ENCODE measurements at places on chromosomes 1 and 21.
A peak's percentile ranks its signal among the peaks of the same experiment; 100 is the strongest.

DNA sequence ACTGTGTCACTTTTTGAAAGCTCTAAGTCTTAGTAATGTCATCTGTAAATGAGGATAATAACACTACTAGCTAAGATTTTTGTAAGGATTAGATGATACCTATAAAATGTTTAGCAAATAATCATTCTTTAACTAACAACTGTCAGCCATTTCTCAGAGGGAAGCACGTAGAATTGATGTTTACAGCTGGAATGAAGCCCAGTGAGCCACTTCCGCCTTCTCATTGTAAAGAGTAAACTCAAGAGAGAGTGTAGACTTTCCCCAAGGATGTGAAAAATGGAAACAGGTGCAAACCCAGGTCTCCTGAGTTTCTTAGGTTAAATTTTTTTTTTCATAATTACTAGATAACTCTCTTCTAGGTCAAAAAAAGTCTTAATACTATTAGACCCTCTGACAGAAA is 4.9 kb downstream of the GREM2 start:
- no peak for DNase-seq

GRCh38 chr1:178506177-178506576 is 6.7 kb upstream of the TEX35 start:
- no peak for DNase-seq

GRCh38 chr1:216221260-216221700 is 202.0 kb downstream of the USH2A start:
- DNase-seq: no peak

- no peak for DNase-seq
Measured at GRCh38 chr1:81158592-81158991, 642.1 kb upstream of the ADGRL2 start.

DNA sequence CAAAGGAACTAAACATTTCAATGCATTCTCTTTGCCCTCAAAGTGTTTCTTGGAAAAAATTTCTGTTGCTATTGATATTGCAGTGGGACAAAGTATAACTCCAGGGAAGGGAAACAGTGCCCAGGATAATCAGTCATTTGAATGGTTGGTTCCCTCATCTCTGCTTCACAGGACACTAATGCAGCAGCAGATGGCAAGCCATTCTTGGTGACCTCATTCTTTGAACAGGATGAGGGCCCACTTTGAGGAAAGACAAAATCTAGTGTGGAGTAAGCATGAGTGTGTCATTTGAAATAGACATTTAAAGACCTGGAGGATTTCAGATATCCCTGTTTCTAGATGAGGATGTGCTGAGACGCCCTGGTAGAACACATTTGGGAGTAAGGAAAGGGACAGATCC is 32.3 kb downstream of the CHRM3 start:
- no peak for DNase-seq

DNA sequence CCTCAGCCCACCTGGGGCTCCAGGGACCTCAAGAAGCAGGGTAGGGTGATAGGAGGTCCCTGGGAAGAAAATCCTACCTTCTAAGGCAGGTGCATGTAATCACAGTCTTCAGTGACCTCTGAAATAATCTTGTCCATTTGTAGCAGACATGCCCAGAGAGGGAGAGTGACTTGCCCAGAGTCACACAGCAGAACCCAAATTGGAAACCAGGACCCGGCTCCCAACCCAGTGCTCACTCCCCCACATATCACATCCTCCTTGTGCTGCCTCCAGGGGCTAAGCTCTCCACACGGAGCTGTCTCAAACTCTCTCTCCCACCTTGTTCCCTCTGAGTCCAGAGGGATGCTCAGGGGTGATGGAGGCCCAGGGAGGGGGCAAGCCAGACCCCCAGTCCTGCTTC is 72.5 kb downstream of the RAP1GAP start:
- DNase-seq: no peak

- no peak for DNase-seq
Measured at GRCh38 chr1:33371334-33371733, 50.4 kb upstream of the A3GALT2 start.

DNA sequence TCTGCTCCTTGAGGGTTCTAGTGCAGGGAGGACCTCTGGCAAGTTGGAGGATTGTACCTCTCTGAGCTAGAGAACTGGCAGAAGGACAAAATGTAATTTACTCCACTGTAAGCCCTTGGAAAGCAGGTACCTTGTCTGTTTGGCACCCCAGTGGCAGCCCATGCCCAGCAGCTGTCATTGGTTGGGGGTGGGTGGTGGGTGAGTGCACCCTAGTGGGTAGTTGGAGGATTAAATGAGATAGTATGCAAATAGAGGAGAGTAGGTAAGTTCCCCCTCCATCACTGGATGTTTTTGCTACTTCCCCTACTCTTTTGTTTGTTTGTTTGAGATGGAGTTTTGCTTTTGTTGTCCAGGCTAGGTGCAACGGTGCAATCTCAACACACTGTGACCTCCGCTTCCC is 69.8 kb downstream of the RYR2 start:
- DNase-seq: no peak

DNA sequence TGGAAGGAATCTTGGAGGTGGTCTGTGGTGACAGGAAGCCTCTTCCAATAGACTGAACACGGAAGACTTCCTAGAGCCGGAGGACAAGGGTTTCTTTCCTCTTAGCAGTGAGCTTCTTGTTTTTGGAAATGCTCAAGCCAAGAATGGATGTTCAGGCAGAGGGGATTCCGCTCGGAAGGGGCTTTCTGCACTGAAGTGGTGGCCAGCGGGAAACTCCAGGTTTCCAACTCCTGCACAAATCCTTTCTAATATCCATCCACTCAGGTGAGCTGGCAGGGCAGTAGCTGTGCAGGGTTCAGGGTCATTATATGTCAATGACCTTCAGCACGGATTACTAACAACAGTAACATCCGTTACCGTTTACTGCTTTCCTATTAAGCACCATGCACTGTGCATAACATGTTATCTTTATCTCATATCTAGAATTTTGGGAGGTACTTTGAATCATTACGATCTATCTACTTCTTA is 573 bp upstream of the CPT2 start:
- no peak for DNase-seq

- DNase-seq: no peak
Measured at GRCh38 chr1:53257454-53258081, 19.2 kb upstream of the MAGOH start.

DNA sequence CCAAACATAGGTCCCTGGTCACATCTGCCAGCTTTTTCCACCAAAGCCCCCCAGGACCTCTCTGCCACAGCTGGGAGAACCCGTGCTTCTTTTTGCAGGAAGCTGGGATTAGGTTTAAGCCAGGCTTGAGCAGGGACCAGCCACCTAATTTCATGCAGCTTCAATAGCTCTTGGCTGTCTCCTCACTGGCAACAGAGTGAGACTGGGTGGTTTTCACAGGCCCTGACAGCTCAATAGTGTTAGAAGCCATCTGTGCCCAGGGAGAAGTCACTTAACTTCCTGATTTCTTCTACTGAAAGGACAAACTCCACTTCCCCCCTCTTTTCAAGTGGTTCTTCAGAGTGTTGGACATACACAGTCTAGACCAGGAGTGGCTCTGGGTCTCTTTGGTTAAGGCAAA is 20.4 kb upstream of the SRSF4 start:
- DNase-seq: no peak

GRCh38 chr1:245283001-245283400 is 128.2 kb downstream of the KIF26B start:
- no peak for DNase-seq

- no peak for DNase-seq
Measured at GRCh38 chr1:89705901-89706699, 73.2 kb downstream of the LRRC8C start.

DNA sequence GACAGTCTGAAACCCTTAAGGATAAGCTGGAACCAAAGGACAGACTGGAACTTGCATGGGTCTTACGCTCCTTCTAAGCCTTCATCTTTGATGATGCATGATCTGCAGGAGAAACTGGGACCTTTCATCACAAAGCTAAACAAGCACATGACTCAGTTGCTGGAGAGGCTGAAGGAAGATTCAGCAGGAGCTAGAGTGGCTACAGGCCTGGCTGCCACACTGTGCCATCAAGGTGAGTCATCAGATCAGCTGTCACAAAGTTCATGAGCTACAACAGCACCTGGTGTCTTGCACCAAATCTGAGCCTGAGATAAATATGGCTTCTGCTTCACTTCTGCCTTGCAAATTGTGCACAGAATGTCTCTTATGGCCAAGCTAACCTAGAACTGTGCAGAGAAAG is 95.5 kb upstream of the MARK1 start:
- no peak for DNase-seq

- no peak for DNase-seq
Measured at GRCh38 chr1:44696789-44697345, 22.4 kb downstream of the ARMH1 start.

- no peak for DNase-seq
Measured at GRCh38 chr21:34825948-34826548, 157.3 kb downstream of the CLIC6 start.

DNA sequence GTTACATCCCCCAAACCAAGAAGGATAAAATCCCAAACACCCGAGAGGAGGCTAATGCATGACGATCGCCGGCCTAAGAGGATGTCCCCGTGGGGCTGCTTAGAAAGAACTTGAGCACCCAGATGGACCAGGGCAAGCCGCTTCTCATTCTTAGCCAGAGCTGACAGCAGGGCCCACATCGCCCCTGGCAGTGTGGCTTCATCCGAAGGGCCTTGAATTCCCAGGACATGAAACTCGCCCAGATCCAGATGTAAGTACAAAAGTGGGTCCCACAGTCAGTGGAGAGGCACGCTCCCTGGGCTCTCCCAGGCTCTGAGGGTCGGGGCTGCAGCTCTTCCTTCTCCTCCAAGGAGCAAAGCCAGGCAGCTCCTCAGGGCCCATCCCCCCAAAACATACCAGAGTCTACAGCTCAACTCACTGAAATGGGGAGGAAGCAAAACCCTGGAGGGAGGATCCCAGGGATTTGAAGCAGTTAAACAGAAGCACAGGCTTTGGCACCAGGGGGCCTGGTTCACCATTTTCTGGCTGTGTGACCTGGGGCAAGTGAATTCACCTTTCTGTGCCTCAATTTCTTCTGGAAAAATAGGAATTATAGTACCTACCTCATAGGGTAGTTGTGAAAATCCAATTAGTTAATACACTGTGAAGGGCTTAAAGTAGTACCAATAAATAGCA is 85.6 kb downstream of the MAN1C1 start:
- no peak for DNase-seq

- no peak for DNase-seq
Measured at GRCh38 chr1:151511636-151512215, 539 bp downstream of the CGN start.

DNA sequence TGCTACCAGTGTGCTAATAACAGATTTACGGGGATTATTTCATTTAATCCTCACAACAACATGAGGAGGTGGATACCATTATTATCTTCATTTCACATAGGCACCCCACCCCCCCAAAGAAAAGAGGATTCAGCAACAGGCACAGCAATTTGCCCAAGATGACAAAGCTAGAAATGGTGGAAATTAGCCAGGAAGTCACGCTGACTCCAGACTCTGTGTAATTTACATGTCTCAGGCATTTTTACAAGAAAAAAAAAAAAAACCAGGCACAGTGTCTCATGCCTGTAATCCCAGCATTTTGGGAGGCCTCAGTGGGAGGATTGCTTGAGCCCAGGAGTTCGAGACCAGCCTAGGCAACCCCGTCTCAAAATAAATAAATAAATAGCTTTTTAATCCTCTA is 37.5 kb upstream of the PRDM2 start:
- DNase-seq: no peak

DNA sequence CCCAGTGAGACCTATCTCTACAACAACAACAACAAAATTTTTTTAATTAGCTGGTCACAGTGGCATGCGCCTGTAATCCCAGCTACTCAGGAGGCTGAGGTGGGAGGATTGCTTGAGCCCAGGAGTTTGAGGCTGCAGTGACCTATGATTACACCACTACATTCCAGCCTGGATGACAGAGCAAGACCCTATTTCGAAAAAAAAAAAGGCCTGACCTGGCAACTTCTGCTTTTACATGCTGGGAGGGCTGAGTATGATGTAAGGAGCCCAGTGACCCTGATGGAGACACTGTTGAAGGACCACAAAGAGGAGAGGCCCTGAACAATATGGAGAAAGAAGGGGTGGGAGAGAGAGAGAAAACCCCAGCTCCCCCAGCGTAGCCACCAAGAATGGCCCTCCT is 9.2 kb upstream of the VPS26C start:
- no peak for DNase-seq

GRCh38 chr1:112992780-112993179 is 36.8 kb upstream of the SLC16A1 start:
- DNase-seq: no peak

GRCh38 chr21:41110664-41111063 is 57.3 kb upstream of the BACE2 start:
- no peak for DNase-seq

GRCh38 chr1:216464489-216464888 is 41.2 kb upstream of the USH2A start:
- no peak for DNase-seq

DNA sequence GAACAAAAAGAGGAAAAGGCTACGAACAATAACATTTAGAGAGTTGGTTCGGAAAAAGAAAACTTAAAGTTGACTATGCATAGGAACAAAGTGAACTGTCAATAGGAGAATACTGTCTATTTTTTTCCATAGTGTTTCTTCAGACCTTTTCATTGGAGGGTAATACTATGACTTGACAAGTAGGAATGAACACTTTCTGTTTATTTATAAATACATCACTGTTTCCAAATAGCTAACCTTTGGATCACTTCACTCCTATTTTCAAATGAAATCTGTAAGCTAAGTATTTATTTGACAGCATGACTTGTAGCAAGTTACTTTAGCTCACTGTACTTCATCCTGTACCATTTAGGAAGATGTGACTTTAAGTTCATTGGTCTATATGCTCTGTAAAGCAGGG is 221.3 kb downstream of the COL24A1 start:
- no peak for DNase-seq

GRCh38 chr1:184036517-184036949 is 995 bp downstream of the COLGALT2 start:
- peak; percentile 12 for DNase-seq

DNA sequence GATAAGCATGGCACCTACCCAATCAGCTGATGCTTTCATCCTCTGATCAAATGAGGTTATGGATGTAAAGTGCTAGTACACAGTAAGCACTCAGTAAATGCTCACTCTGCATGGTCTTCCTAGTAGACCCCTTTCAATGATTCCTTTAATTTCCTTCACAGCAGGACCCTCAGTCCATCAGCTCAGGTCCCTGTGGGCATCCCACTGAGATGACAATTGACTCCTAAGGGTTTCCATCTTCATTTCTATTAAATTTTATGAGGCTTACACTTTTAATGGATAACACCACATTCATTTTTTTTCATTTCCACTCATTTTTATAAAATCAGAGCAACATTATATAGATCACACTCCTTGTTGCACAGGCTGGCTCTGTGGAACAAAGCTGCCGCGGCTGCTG is 12.8 kb downstream of the RHOU start:
- DNase-seq: no peak

DNA sequence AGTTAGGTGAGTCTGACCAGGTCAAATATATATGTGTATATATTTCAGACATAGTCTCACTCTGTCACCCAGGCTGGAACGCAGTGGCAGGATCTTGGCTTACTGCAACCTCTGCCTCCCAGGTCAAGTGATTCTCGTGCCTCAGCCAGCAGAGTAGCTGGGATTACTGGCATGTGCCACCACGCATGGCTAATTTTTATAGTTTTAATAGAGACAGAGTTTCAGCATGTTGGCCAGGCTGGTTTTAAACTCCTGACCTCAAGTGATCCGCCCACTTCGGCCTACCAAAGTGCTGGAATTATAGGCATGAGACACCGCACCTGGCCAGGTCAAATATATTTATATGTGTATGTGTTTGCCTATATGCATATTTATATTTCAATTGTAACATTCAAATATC is 581.5 kb upstream of the B3GALT2 start:
- DNase-seq: no peak
